Left ventricle myocardium superior (tissue), 1 donor: ENCODE measurements at places on chromosomes 7 and 10. TPM values are rescaled to one million over a fixed set of nuclear protein-coding genes. Genes with fewer than 3 reads are reported as not detected.

GRCh38 chr10:61346796-61347413 is 106.3 kb downstream of the TMEM26 start:
- no peak for DNase-seq

GRCh38 chr10:112352044-112352443 is 21.9 kb upstream of the ACSL5 start:
- DNase-seq: no peak

DNA sequence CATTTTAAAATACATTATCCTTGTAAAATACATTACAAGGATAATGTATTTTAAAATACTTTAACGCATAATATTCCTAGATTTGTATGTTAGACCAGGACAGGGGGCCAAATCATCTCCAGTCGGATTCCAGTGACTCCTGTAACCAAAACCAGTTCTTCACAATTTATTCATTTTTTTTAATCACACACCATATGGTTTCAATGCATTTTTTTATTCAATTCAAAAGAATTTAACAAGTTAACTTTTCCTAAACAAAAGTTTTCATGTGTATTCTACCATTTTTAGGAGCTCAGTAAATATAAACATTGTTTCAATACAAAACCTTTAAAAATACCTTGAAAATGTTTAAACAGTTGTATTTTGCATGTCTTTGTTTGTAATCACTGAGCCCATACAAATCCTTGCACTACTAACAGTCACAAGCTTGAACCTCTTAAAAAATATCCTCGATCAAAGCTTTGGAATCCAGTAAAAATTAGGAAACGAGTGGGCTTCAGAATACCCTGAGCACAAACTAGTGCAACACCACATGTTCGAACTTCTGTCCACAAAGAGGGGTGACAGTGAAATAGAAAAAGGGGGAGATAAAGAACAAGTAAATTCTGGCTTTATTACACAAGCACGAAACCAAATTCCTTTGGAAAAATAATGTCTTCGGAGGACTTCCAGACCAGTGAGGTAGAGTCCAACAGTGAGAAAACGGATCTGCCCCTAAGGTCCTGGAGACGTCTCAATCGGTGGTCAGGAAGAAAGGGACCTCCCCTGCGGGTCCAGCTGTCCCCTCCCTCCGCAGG is 1.6 kb downstream of the CCDC71L start:
- DNase-seq: no peak

- DNase-seq: no peak
Measured at GRCh38 chr10:97818572-97818971, 31.1 kb upstream of the GOLGA7B start.

GRCh38 chr7:121076350-121077164 is 88.0 kb downstream of the CPED1 start:
- DNase-seq: no peak

Gene ZNF467
- 7.8 TPM for total RNA-seq

- DNase-seq: no peak
Measured at GRCh38 chr7:117225536-117225935, 97.3 kb downstream of the WNT2 start.

- DNase-seq: no peak
Measured at GRCh38 chr10:14553448-14553847, 221.2 kb downstream of the FAM107B start.

GRCh38 chr7:151637781-151638261 is 118.1 kb upstream of the RHEB start:
- DNase-seq: no peak

DNA sequence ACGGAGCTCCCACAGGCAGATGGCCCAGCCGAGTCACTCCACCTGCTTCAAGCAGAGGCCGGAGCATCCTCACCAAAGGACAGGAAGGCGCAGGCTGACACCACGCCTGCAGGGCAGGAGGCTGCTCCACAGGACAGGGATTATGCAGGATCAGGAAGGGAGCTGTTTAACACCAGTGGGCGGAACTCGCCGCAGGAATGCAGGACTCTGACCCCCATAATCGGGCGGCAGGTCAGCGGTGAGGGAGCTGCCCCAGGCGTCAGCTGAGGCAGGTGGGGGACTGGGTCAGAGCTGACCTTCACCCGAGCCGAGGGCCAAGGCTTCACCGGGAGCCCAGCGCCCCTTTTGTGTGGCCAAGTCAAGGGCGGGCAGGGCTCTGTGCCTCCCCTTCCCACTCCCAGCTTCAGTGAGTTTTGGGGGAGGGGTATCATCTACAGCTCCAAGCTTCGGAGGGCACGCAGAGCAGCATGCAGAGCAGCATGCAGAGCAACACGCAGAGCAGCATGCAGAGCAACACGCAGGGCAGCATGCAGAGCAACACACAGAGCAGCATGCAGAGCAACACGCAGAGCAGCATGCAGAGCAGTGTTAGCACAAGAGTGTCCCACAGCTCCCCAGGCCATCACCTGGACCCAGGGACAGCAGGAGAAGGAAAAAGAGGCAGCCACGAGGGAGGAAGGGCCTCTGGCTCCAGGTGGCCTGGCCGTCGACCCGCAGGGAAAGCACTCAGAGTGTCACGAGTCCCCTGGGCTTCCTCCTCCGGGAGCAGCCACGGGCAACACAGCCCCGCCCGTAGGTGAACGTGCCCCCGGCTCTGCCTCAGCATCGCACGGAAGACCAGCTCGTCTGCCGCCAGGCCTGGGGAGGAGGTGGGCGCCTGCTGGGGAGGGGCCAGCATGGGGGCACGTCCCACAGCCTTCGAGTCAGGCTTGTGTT is 151.7 kb upstream of the PPP2R2D start:
- DNase-seq: no peak

DNA sequence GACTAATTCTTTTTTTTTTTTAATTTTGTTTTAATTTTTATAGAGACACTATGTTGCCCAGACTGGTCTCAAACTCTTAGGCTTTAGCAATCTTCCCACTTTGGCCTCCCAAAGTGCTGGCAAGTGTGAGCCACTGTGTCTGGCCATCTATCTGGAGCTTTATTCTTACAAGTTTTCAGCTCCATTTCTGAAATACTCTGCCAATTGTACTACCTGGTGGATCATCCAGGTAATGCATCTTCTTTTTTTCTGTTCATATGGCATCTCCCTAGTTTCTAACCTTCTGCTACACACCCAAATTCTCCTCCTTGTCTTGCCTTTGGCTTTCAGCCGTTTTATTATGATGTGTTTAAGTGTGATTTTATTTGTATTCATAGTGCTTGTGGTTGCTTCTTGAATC is 40.2 kb downstream of the ZNF365 start:
- DNase-seq: no peak

DNA sequence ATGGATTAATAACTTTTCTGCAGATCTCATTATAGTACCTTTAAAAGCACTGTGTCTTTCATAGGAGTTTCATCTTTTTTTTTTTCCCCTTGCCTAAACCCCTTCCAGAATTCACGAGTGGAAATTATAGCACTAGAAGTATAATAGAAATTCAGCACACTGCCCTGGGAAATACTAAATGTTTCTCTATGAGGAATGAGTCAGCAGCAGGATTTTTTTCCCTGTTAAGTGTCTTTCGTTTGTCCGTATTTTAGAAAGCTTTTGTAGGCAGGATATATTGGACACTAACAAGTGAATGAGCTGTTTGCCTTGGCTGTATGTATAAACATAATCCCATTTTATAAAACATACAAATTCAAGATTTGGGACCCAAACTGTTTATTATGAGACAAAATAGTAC is 105.8 kb downstream of the EXOC4 start:
- no peak for DNase-seq

Gene WNT8B
- total RNA-seq: not detected

- no peak for DNase-seq
Measured at GRCh38 chr7:106534271-106534846, 126.6 kb downstream of the CCDC71L start.

Gene CUTC
- 36.9 TPM for total RNA-seq

DNA sequence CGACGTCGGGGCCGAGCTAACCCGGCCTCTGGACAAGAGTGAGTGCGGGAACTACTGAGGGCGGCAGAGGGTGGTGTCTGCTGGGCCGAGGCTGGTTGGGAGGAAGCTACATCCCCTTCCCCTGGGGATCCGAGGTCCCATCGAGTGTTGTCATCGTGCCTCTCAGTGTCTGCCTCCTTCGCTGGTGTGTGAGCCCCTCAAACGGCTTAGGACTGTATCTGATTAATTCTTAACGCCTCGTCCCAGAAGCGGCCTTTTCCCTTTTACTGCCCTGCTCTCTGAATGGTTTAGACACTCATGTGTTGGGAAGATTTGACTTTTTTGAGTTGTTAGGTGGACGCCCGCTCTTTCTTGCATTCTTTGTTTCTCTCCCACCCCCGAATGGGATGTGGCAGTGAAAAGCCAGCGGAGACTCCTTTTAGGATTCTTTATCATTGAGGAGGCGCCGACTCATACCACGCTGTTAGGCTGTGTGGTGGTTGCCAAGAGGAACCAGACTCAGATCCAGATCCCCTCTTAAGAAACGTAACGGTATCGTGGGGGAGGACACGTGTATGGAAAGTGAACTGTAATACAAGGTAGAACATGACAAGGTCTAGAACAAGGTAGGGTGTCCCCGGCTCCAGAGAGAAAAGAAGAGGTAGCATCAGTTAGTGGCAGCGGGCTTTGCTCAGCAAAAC is 631 bp downstream of the SUPV3L1 start:
- DNase-seq: no peak

Gene ACSM6
- not detected for total RNA-seq
